Activated CD4-positive, CD25-positive, alpha-beta regulatory T cell (primary cell): ENCODE measurements at places on chromosomes 13 and 19.

- DNase-seq = no peak
Measured at GRCh38 chr19:1360818-1361461, 22.8 kb upstream of the NDUFS7 start.

GRCh38 chr13:40452741-40453334, 213.6 kb downstream of the FOXO1 start:
- no peak for DNase-seq

GRCh38 chr19:47526798-47527197, 11.9 kb upstream of the NAPA start:
- no peak for DNase-seq

GRCh38 chr13:57666131-57666953, 34.8 kb downstream of the PCDH17 start:
- no peak for DNase-seq
